ENCODE measurements at places on chromosomes 16 and 17.

DNA sequence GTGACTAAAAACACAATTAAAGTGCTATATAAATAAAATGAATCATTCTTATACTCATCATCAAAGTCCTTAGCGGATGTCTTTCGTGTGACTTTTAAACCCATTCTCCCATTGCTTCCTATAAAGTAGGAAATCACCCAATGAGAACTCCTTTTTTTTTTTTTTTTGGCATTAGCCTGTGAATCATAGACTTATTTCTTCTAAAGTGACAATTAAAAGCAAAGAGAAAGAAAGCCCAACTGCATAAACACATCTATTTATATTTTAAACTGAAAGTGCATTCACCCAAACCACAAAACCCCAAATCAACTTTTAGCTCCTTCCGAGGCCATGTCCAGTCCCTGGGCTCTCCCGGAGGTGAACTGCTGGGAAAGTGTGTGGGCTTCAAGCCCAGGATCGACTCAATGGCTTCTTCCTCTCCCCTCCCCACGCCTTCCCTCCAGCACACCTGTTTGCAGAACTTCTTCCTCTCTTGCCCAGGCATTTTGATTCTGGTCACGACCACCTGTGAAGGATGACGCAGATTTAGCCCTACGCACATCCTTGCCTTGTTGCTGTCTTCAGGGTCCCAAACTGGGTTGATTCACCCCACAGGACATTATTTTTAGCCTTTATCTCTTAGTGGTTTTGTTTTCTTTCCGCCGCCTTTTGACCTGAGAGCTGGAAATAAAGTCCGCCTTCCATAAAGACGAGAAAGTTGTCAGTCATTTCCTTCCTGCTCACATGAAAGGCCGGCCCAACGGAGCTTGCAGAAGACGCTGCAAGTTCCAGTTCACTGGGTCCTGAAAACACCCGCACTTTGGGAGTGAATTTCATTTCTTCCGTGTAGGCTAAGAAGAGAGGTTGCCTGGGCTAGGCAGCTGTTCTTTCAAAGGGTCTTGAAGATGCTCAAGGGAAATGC, 166.8 kb downstream of the MAP2K6 start:
- no peak for DNase-seq

DNA sequence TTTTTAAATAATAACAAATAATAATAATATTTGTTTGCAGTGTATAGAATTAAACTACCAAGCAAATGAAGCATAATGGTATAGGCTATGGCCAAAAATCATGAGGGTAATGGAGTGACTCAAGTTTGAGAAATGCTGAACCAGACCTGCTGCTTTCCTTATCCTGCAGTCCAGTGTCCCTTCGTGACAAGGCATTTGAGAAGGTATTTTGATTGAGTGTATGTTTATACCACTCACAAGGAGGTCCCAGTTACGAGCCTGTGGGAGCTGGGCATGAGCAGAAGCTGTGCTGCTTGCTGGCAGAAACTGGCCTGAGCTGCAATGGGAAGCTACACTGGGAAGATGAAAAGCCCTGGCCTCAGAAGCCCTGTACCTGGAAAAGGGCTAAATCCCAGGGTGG, 50.3 kb downstream of the GNAO1 start:
- no peak for DNase-seq

DNA sequence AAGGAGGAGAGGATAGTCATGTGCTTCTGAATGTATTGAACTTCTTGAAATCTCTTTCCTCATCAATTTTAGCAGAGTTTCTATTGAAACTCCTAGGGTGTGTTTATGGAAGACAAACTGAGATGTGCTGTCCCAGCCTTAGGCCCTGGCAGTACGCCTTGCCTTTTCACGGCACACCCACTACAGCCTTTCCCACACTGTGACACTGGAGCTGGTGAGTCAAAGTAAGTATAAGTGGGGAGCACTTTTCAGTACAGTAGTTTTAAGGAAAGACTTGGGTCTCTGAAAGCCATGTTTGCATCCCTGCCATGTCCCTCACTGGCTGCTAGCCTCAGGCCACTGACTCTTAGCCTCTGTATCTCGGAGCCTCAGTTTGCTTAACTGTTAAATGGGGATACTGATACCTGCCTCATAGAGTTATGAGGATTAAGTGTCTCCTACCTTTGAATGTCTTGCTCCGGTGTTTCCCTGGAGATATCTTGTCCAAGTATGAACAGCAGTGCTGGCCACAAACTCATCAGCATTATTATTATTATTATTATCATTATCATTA, 144.7 kb upstream of the CRHR1 start:
- no peak for DNase-seq

DNA sequence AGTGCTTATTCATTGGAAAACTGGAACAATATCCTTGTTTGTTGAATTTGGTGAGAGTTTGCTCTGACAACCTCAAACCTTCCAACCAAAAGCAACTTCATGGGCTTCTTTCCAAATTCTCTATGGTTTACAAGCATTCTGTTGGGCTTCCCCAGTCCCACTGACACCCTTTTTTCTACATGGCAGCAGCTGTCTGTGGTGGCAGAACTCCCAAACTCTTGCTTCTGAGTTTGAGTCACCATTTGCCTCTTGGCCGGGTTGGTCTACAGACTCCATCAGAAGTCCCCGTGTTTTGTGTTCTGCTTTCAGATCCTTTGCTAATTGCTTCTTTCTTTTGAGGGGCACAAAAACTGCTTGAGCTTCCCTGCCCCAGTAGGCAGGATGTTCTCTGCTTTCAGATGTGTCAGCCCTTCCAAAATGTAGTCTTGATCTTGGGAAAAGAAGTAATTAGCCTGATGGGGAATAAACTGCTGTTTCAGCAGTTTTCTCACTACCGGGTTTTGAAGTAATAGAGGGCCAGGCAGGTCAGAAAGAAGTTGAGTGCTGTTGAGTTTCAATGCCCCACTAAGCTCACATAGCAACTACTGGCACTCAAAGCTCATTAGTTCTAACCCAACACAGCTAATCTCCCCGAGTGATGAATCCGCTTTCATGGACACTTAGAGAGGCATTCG, 80.7 kb downstream of the HS3ST3A1 start:
- DNase-seq, result no peak

DNA sequence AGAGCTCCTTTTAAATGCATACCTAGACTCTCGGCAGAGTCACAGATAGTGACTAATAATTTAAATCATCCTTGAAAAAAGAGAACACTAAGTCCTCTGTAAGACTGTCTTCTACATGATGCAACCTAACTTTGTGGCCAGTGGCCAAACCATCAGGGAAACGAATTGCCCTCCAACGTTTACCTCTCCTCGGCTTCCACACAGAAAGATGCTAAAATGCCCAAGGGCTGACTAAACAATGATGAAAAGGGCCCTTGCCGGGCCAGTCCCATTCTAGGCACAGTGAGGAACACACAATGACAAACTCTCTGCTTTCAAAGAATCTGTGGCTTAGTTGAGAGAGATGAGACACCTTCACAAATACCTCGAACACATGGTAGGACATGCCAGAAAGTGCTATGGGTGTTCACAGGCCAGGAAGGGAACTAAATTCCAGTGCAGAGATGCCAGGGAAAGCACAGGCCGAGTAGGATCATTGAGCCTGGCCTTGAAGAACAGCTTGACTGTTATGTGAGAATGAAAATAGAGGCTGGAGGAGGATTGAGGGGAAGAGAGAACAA, 35.3 kb upstream of the PITPNM3 start:
- DNase-seq, result no peak

Data from iPS DF 19.7 (cell line).